ENCODE measurements at places on chromosomes 3 and 15.

DNA sequence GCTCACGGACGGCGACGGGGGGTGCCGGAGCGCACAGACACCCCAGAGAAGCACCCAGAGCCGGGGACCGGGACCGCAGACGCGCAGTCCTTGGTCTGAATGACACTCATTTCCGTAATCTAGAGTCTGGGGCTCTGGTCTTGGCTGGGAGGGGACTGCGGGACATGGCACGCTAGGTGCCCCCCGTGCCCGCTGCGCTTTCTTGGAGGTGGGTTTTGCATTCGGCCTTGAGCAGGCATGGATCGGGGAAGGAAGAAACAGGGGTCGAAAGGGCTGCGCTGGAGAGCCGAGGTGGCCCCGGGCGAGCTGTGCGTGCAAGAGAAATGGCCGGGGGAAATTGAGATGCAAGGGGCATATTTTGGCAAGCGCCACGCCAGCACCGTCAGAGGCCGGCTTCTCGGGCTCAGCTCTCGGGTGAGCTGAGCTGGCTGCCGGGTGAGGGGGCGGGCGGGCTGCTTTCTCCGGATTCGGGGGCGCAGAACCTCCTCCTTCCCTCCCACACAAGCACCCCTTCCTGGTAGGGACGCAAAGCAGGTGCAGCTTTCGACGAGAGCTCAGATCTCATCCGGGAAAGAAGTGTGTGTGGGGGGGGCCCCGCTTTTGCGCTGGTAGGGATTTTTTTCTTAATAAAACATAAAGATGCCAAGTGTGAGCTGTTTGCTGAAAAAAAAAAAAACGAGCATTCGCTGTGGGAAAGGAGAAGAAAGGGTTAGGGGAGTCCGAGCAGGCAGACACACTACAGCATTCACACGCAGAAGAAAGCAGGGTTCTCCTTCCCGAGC, 963 bp upstream of the NTRK3 start:
- DNase-seq: peak; percentile 14

- no peak for DNase-seq
Measured at GRCh38 chr15:64455961-64456371, 4.4 kb upstream of the ZNF609 start.

GRCh38 chr3:168044049-168044448, 51.7 kb downstream of the GOLIM4 start:
- no peak for DNase-seq

GRCh38 chr15:99729920-99730319, 3.3 kb downstream of the LYSMD4 start:
- DNase-seq: peak; percentile 30

- no peak for DNase-seq
Measured at GRCh38 chr3:34141841-34142337, 343.5 kb downstream of the PDCD6IP start.

DNA sequence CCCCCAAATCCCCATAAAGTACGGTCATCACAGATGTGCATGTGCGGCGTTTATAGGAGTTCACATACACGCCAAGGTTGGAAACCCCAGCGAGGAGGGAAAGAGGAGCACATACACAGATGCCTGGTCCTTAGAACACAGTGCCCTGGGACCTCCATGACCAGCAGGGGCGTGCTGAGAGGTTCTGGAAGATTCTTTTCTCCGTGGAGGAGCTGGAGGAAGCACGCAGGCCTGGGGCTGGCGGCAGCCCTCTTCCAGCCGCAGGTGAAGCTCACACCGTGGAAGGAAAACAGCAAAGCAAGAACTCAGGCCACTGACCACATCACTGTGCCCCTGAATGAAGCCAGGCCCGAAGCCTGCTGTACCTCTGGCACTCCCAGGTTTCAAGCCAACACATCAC, 61.0 kb upstream of the SEC61A1 start:
- DNase-seq: no peak

DNA sequence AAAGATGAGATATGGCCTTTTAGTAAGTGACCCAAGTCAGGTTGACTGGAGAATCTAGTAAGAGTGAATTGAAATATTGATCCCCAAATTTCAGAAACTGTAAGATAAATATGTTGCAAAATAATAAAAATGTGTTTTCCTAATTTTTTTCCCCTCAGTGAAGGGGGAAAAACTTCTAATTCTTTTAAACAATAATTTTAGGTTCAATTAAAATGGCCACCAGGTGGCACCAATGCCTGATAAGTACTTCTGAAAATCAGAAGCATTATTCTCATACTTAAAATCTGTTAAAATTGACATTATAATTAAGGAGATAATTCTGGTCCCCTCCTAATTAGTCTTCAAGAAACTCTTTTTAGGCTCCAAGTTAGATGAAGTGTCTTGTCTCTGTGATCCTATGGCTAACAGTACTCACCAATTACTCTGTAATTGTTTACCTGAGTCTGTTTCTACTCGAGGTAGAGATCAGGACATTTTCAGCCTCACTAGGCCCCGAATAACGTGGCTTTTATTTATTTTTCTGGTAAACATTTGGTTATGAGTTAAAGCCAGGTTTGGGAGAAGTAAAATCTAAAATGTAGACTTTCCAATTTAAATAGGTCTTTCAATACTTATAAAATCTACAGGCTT, 52.6 kb downstream of the NMD3 start:
- DNase-seq: peak; percentile 33

- no peak for DNase-seq
Measured at GRCh38 chr3:131356006-131356595, 25.5 kb upstream of the NUDT16 start.

GRCh38 chr3:67048067-67048714, 50.1 kb downstream of the KBTBD8 start:
- no peak for DNase-seq

- no peak for DNase-seq
Measured at GRCh38 chr15:33964665-33965040, 3.6 kb upstream of the CHRM5 start.

GRCh38 chr15:58558777-58559176, 127.0 kb downstream of the LIPC start:
- no peak for DNase-seq

GRCh38 chr3:151075869-151076562, 9.4 kb upstream of the MED12L start:
- no peak for DNase-seq

DNA sequence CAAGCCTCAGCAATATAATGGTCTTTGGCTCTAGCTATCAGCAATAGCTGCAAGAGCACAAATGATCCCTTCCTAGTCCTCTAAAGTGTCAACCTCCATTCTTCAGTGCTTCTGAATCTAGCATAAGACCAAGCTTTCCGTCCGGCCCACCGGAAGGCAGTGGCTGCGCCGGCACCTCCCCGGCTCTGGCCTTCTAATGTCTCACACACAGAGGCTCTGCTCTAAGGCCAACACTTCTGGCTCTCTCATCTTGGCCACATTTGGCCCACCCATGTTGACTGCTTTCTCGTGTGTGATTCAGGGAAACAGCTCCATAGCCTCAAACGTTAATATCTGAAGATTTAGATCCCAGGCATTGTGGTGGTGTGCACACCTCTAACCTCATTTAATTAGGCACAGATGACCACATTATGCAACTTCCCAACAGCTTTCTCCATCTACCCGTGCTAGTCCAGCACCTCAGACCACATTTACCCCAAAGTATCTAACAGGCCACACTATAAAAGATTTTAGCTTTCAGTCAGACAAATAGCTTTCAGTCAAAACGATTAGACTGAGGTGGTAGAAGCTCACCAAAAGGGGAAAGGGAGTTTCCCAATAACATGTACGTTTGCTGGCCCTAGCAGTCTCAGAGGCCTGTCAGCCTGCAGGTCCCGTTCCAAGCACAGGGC, 19.3 kb downstream of the SLC51A start:
- DNase-seq: no peak

GRCh38 chr3:150218236-150218635, 189.9 kb upstream of the TSC22D2 start:
- no peak for DNase-seq

DNA sequence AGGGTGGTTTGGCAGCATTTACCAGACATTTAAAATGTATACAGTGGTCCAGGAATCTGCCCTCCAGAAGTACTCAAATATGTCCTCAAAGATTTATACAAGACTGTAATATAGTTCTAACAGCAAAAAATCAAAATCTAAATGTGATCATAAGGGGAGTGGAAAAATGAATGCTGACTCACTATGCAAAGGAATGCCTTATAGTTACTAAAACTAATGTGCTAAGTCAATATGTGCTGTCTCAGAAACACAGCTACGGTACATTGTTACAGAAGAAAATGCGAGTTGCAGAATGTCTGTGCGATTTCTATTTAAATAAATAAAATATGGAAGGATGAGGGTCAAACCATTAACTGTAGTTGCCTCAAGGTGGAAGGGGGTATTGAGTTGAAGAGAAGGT, 230.1 kb upstream of the UBE2E1 start:
- no peak for DNase-seq

- no peak for DNase-seq
Measured at GRCh38 chr3:166685246-166685645, 694.9 kb downstream of the ZBBX start.

- no peak for DNase-seq
Measured at GRCh38 chr15:57215881-57216280, 160.4 kb upstream of the CGNL1 start.

- DNase-seq: no peak
Measured at GRCh38 chr15:82313446-82313845, 35.8 kb downstream of the GOLGA6L10 start.

DNA sequence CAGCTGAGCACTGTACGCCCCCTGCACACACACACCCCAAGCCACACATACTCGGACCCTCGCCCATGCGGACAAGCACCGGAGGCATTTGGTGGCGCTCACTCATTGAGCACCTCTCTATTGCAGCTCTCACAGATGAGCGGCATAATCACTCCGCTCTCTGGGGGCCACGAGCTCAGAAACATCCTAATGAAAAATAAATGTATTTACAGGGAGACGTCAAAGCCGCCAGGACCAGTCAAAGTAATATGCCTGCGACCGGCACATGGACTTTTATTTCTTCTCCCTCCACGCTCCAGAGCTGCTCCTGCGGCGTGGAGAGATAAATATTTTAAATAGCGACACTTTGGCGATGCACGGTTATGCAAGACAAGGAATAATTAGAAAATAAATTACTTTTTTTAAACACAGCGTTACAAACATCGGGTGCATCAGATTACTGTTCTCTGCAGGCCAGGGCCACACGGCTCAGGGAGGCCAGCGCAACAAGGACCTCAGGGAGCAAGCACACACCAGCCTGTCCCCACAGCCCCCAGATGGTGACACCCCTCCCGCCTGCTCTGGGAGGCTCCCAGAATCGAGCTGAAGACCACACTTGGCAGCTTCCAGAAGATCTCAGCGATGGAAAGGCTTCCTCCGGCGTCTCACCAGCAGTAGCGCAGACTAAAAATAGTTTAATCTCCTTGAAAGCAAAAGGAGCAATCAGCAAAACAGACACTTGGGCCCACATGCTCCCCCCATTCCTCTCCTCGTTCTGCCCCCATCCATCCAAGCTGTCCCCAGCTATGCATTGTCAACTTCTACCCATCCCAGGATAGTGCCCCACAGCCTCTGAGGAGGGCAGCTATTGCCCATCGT, 48.0 kb downstream of the CACNA2D2 start:
- DNase-seq: no peak

- DNase-seq: no peak
Measured at GRCh38 chr3:37991823-37992222, 1.2 kb downstream of the VILL start.

- DNase-seq: no peak
Measured at GRCh38 chr3:47678446-47679338, 100.0 kb upstream of the CSPG5 start.

GRCh38 chr3:23594066-23594465, 211.7 kb upstream of the UBE2E1 start:
- no peak for DNase-seq

DNA sequence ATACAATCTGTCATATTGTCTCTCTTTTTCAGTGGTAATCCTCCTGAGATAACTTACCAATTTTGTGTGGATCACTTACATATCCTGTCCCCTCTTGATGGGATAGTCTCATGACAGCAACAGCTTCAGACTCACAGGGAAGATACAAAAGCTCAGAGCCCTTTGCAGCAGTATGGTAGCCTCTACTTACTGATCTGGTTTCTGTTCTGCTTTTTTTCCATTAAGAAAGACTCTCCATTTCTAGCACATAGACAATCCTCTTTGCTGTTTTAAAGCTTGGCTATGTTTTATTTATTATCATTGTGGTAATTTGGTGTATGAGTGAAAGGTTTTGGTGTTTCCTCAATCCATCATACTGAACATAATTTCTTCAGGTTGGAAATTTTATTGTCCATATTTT, 25.4 kb upstream of the SOX14 start:
- DNase-seq: no peak

GRCh38 chr15:101258238-101259144, 6.6 kb upstream of the CHSY1 start:
- peak; percentile 61 for DNase-seq

GRCh38 chr3:188349351-188349901, 195.5 kb downstream of the LPP start:
- no peak for DNase-seq

- no peak for DNase-seq
Measured at GRCh38 chr15:51198701-51199232, 104.1 kb upstream of the TNFAIP8L3 start.

- DNase-seq: no peak
Measured at GRCh38 chr15:70375006-70375431, 277.3 kb upstream of the TLE3 start.

GRCh38 chr3:111863942-111864694, 5.1 kb downstream of the PHLDB2 start:
- DNase-seq: no peak

DNA sequence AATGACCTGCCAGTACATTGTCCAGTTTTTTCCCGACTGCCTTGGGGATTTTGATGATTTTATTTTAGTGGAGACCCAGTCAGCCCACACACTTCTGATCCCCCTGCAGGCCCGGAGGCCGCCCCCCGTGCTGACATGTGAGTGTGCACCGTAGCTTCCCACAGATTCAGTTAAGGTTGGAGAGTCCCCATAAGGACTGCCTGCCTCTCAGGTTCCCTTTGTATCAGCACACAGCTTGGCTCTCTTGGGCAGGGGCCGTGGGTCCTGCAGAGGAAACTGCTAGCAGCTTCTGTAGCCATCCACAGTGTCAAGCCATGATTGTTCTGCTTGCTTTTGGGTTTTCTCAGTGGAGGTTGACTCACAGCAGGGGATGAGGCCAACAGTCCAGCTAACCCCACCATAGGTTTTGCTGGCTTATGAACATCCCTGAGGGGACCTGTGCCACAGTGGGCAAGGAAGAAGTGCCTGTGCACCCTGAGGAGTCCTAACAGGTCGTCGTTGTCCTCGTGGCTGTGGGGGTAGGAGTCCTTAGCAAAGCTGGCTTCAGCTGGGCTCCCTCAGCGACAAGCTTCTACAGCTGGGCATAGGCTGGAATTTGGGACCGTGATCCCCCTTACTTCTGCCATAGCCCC, 46.4 kb downstream of the DLEC1 start:
- DNase-seq: no peak

GRCh38 chr3:34361921-34362320, 563.5 kb downstream of the PDCD6IP start:
- DNase-seq: no peak

DNA sequence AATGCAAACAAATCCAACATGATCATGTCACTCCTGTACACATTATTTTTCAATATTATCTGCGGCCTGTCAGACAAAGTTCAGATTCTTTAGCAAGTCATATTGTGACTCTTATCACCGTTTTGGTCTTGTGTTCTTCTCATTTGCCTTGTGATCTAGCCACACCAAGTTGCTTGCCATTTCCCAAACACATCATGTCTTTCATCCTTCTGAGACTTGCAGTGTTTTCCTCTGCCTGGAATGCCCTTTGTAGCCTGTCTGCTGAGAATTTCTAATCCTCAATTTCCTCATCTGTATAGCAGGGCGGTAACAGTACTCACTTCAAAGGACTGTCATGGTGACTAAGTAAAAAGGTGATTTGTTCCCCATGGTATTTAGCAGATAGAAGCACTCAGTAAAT, 135.0 kb downstream of the GREM1 start:
- DNase-seq: no peak

Measured in stimulated activated naive CD8-positive, alpha-beta T cell treated with anti-CD3 and anti-CD28 coated beads, Interleukin-15, Interleukin-2, amounts not matched to agents 100 U/mL and 50 U/mL, for 24 hours (primary cell).